ENCODE measurements at places on chromosomes 1 and 21. TPM values are rescaled to one million over a fixed set of nuclear protein-coding genes. Genes with fewer than 3 reads are reported as not detected.

DNA sequence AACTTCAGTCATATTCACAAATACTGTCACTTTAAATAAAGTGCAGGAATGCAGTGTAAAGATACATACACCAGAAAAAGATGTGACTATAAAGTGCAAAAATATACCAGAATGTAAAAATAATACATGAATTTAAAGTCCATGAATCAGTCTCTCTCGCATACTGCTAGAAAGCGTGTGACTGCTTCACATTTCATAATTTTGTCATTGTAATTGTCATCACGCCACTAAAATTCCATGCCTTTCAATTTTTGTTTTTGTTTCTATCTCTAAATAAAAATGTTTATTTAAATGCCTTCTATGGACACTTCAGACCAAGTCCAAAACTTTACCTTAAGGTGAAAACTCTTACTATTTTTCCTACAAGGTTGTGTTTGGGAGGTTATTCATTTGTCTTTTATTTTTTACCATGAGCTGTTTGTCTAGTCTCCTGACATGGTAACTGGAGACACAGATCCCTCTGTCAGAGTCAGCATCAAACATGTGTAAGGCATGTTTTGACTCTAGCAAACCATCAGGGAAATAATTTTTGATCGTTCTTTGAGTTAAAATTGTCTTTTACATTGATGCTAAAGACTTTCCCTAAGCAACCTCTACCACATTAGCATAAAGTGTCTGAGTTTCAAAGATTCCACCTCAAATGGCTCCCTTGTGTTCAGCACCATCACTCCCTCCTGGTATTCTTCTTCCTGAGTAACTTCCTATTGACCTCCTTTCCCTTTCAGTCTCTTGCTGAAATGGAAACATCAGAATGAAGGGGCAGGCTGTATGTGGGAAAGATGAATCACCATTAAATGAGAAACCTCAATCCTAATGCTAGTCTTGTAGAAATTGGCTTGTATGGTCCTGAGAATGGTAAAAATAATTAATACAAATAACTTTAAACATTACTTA, 14.0 kb upstream of the AIM2 start:
- no peaks in the 10 kb centered on the region for H3K4me1 ChIP-seq
- no peaks in the 10 kb centered on the region for H3K27me3 ChIP-seq

DNA sequence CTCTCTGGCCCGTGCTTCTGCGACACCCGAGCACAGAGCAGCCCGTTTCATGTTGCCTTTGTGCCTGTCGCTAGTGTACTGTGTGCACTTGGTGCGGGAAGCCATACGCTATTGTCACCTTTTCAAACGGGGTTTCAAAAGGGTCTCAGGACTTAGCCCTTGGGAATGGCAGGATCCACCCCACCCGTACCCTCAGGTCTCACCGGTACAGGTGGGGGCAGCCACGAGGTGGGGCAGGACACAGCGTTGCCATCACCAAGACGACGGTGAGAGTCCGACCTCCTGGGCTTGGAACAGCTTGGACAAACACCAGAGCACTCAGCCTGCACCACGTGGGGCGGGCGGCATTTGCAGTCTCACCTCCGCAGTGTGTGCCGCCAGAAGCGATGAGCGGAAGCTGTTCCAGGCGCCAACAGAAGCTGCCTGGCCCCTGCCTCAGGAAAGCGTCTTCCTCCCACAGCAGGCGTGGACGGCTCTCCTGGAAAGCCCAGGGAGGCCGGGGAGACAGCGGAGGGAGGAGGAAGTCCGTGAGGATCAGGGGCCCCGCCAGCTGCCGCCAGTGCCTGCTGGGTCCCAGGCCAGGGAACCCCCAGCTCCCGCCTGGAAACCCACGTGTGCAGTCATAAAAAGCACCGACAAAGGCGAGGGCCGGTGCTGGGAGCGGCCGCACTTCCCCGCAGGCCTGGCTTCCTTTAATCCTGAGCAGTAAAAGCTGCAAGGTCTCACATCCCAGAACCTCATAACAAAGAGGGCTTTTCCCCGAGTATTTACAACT, 131.3 kb upstream of the ARHGEF16 start:
- DNase-seq, result peak; percentile 68
- peaks cover 4% of the 10 kb centered on the region for H3K4me1 ChIP-seq
- H3K27ac ChIP-seq, result no peak overlapping the region
- no peak overlapping the region for H3K4me3 ChIP-seq
- H3K27me3 ChIP-seq, result peaks cover 3% of the 10 kb centered on the region
- H3K36me3 ChIP-seq, result no peaks in the 10 kb centered on the region

DNA sequence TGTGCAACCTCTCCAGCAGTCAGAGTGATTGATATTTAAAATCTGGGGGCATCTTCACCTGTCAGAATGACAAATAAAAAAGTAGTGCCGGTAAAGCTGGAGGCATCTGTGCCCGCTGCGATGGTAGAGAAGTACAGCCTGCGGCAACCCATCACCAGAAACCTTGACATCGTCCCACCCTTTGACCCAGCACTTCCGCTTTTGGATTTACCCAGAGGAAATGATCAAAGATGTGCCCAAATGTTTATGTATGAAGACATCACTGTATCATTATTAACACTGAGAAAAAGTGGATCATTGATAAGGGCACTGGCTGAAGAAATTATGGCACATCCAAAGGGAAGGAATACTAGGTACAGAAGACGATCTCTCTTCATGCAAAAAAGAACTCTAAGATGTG, 96.0 kb downstream of the PGBD5 start:
- peaks cover 2% of the 10 kb centered on the region for H3K4me1 ChIP-seq
- H3K27ac ChIP-seq, result no peak overlapping the region
- no peaks in the 10 kb centered on the region for H3K36me3 ChIP-seq

DNA sequence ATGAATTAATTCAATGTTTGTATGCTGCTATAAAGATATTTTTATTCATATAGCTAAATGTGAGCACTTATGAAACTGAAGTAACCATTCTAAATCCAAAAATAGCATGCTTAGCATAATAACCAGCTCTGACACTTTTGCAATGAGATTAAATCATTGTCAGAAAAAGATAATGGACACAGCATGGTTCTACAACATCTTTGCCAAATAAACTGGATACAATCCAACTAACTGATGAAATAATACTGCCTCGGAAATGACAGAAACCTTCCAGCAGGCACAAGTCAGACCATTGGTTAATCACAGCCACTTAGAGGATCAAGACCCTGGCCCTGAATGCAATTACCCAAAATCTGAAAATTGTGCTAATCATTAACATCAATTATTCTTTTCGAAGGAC, 592.7 kb upstream of the ADGRL4 start:
- H3K27ac ChIP-seq, result no peak overlapping the region
- no peaks in the 10 kb centered on the region for H3K27me3 ChIP-seq
- no peak overlapping the region for H3K4me3 ChIP-seq
- no peak for DNase-seq
- no peaks in the 10 kb centered on the region for H3K36me3 ChIP-seq

DNA sequence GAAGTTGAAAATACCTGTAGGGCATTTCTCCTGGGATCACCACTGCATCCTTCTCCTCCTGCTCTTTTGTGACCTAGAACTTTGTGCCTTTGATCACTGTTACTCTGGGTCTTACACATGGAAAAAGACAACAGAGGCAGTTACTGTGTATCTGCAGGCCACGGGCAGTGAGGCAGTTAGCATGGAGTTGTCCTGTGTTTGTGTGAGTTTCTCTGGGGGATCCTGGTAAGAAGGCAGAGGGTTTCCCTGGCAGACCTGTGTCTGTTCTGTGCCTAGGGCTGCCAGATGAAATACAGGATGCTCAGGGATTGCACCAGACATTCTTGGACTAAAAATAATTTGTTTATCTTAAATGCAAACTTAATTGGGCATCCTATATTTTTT, 44.4 kb upstream of the SCCPDH start:
- H3K4me3 ChIP-seq, result no peak overlapping the region
- H3K4me1 ChIP-seq, result peaks cover 4% of the 10 kb centered on the region
- H3K27ac ChIP-seq, result no peak overlapping the region
- DNase-seq, result no peak

GRCh38 chr1:205578780-205579571, 52.8 kb downstream of the ELK4 start:
- H3K36me3 ChIP-seq, result no peaks in the 10 kb centered on the region
- DNase-seq, result no peak
- peak overlapping the region; percentile 29 for H3K27ac ChIP-seq
- H3K4me1 ChIP-seq, result peaks cover 31% of the 10 kb centered on the region

DNA sequence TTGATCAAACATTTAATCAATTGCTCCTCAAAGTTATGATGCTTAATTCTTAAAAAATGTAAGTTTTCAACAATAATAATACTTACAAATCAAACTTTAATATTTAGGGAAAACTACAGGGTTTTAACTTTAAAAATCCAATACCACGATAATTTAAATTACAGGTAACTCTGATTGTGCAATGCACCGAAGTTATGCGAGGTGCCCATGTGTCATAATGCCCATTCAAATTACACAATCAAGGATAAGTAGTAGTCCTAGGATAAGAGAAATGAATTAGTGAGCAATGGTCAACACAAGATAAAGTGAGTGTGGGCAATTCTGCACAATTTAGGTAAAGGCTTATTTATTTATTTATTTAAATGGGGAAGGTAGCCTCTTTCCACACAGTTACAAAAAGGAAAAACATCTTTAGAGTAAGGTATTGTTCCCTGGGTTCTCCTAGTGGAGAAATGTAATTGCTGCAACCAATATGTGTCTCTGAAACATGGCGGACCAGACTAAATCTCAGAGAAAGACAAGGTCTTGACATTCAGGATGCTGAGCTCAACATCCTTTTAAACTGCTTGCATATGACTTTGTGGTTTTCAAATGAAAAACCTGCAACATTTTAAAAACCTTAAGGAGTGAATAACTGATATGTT, 164.2 kb downstream of the TTLL7 start:
- no peaks in the 10 kb centered on the region for H3K4me1 ChIP-seq
- DNase-seq, result no peak
- no peaks in the 10 kb centered on the region for H3K27me3 ChIP-seq
- no peaks in the 10 kb centered on the region for H3K36me3 ChIP-seq

DNA sequence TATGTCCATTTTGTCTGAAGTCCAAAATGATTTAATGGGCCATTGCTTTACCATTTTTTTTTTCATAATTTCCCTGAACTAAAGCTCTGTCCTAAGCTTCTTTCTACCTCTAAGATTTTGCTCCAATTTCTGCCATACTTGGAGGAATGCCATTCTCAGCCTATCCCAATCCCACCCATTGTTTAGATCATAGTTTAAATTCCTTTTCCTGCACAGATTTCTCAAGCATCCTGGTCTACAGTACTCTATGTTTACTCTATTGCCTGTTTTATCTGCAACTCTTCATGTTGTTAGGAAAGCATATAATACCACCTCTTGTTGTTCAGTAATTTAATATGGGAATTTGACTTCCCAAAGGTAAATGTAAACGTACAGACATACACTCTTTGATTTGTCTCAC, 30.8 kb downstream of the ADAMTS1 start:
- H3K27me3 ChIP-seq, result no peaks in the 10 kb centered on the region
- H3K36me3 ChIP-seq, result no peaks in the 10 kb centered on the region
- no peak overlapping the region for H3K27ac ChIP-seq
- H3K4me3 ChIP-seq, result no peak overlapping the region

GRCh38 chr21:45142469-45143308, 68.3 kb downstream of the ADARB1 start:
- H3K4me1 ChIP-seq, result no peaks in the 10 kb centered on the region
- no peak overlapping the region for H3K27ac ChIP-seq
- no peaks in the 10 kb centered on the region for H3K27me3 ChIP-seq
- no peaks in the 10 kb centered on the region for H3K36me3 ChIP-seq
- no peak overlapping the region for H3K4me3 ChIP-seq

DNA sequence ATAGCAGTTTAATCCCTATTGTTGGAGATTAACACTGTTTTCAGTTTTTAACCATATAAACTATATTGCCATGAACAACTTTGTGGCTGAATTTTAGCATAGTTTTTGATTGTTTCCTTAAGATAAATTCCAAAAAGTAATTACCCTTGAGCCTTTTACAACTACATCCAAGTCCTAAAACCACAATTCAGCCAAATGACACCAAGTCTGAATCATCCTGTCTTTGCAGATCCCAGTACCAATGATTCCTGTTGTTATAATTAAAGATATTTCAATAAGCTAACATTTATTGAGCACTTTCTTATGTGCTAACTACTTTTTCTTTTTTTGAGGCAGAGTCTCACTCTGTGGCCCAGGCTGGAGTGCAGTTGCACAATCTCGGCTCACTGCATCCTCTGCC, 35.6 kb downstream of the IL23R start:
- no peak overlapping the region for H3K4me3 ChIP-seq
- no peak overlapping the region for H3K27ac ChIP-seq
- H3K36me3 ChIP-seq, result no peaks in the 10 kb centered on the region
- no peak for DNase-seq

DNA sequence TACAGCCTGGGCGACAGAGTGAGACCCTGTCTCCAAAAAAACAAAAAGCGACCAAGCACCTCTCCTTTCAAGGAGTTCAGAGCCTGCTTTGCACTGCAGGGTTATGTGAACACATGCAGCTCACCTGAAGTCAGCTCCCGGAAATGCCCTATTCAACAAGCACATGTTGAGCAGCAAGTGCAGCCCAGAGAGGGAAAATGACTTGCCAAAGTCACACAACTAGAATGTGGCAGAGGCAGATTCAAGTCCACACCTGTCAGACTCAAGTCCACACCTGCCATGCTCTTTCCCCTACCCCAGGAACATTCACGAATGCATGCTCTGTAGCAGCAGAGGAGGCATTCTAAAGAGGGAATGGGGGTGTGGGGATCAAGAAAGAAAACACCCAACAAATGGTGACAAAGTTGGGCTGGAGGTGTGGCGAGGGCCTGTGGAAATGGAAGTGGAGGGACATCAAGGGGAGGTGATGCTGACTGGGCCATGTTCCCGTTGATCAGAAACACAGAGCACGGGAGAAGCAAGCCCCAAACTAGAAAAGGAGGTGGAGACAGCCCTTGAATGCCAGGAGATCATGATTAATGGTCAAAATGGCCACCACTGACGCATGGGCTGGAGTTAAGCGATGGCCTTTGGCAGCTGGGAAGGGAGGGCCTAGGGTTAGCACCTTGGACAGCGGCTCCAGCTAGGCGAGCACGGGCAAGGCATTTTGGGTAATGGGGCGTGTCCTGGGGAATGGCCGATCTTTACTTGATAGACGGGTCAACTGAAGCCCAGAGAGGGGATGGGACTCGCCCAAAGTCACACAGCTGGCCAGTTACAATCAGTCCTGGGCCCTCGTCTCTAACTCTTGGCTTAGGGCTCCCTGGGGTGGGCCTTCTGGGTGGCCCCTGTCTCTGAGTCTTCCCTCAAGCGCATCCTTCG, 21.5 kb downstream of the RAP1GAP start:
- H3K4me1 ChIP-seq, result peaks cover 23% of the 10 kb centered on the region
- no peak overlapping the region for H3K4me3 ChIP-seq
- H3K36me3 ChIP-seq, result no peaks in the 10 kb centered on the region
- no peak for DNase-seq
- no peaks in the 10 kb centered on the region for H3K27me3 ChIP-seq

GRCh38 chr1:239388159-239388485, 1.8 kb downstream of the CHRM3 start:
- peaks cover 15% of the 10 kb centered on the region for H3K27me3 ChIP-seq
- no peaks in the 10 kb centered on the region for H3K4me1 ChIP-seq
- peak overlapping the region; percentile 57 for H3K4me3 ChIP-seq
- no peaks in the 10 kb centered on the region for H3K36me3 ChIP-seq
- H3K27ac ChIP-seq, result no peak overlapping the region
- no peak for DNase-seq

GRCh38 chr1:65995928-65996327, 203.2 kb downstream of the PDE4B start:
- no peaks in the 10 kb centered on the region for H3K27me3 ChIP-seq
- H3K27ac ChIP-seq, result no peak overlapping the region
- no peaks in the 10 kb centered on the region for H3K36me3 ChIP-seq
- no peaks in the 10 kb centered on the region for H3K4me1 ChIP-seq

The CHIA gene
- polyA plus RNA-seq, result 0.52 TPM

The CASQ2 gene
- polyA plus RNA-seq, result 2.6 TPM

The SYDE2 gene
- 1.3 TPM for polyA plus RNA-seq

Measured in kidney (tissue), 22 donors.